ENCODE measurements at places on chromosomes 3 and 15.

DNA sequence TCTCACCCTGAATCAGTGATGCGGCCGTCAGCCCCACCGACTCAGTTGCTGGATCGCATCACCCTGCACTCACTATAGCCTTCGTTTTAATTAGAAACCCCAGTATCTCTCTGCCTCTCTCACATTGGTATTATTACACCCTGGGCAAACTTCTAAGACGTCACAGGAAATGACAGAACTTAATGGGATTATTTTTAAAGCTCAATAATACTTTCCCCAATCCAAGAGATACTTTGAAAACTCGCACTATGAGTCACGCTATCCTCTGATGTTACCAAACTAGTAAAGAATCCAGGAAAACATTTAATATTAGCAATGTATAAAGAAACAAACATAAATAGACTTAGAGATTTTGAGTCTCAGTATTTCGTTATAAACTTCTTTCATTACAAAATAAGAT lies 36.6 kb downstream of the RUBCN start:
- no peak for DNase-seq

- DNase-seq = no peak
Observed at GRCh38 chr3:68403741-68404140, 528.6 kb downstream of the TAFA4 start.

GRCh38 chr3:99484871-99485270 lies 153.5 kb upstream of the COL8A1 start:
- no peak for DNase-seq

DNA sequence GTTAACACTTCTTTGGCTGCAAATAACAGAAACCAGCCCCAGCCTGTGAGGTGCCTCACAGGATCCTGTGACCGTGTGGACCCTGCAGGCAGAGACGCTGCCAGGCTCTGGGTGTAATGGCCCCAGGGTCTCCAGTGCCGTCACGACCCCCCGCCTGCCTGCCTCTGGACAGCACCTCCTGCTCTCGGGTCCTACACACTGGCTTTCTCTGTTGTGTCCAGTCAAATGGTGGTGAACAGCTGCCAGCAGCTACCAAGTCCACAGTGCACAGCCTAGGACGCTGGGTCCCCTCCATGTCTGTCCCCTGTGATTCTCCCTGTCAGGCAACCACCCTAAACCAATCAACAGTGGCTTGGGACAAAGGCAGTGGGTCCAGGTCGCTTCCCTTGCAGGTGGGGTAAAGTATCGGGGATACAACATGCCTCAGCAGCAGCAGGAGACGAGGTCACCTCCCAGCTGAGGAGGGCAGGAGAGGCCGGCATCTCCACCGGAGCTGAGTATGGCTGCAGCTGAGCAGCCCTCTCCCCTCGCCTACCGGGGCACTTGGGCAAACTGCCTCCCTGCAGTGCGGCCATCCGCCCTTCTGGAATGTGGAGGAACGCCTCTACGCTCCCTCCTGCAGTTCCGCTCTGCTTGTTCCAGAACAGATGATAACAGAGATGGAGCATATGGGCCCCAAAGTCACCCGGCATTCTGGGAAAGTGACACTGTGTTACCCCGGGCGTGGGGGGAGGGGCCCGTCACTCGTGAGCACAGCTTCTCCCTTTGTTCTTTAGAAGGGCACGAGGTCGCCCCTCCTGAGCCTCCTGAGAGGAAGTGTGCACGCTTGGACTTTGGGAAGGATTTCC lies 21.1 kb upstream of the SKOR1 start:
- no peak for DNase-seq

GRCh38 chr3:163327086-163327485 lies 1751.2 kb downstream of the SI start:
- DNase-seq = no peak

DNA sequence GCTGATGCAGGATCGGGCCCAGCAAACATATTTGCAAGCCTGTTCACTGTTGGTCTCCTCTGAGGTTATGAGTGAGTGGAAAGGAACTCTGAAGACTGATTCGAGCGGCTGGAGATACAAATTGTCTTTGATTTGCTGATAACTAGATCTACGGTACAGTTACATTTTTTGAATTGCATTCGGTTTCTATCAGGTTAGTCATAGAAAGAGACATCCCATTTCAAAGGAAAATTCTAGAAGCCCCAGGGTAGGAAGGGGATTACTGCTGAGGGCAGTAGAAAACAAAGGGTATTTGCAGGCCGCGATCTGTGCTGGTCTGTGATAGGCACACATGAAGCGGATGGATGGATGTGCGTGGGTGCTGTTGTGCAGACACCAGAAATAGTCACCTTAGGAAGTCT lies 228.4 kb downstream of the ITPR1 start:
- DNase-seq = no peak

- DNase-seq = no peak
Observed at GRCh38 chr15:68425428-68426060, 6.4 kb downstream of the ITGA11 start.

GRCh38 chr3:3038201-3038991 lies 71.8 kb downstream of the IL5RA start:
- peak; percentile 9 for DNase-seq

DNA sequence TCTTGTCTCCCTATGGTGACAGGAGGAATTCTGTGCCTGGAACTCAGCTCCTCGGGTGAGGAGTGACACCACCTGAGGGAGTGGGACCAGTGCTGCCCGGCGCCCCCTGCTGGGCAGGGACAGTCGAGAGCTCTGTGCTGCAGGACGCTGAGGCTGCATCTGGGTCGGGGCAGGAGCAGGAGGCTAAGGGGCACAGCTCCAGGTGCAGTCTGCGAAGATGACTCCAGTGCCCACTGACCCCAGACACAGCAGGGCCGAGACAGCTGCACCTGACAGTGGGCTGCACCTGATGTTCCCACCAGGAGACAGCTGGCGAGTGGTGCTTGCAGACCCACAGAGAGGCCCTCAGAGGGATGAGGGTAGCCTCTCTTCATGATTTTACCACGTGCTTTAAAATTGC lies 152.9 kb downstream of the ATP10A start:
- peak; percentile 31 for DNase-seq

DNA sequence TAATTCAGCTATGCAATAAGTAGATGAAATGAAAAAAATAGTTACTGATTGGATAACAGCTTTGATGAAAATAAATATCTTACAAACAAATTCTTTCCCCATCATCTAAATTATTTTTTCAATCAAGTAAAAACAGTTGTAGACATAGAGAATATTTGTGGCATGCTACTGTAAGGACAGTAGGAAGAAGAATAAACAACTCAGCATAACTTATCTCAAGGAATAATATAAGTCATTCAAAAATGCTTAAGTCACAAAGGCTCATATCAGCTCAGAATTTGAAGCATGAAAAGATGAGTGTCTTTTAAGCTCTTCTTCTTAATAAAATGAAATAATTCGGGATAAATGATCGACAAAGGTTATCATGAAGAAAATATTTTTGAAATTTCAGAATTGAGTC lies 1029.0 kb downstream of the ROBO1 start:
- no peak for DNase-seq

- no peak for DNase-seq
Observed at GRCh38 chr3:194983620-194984019, 287.3 kb downstream of the XXYLT1 start.

- no peak for DNase-seq
Observed at GRCh38 chr15:78209646-78210348, 24.6 kb downstream of the ACSBG1 start.

- DNase-seq = no peak
Observed at GRCh38 chr15:45441686-45442085, 63.3 kb upstream of the GATM start.

DNA sequence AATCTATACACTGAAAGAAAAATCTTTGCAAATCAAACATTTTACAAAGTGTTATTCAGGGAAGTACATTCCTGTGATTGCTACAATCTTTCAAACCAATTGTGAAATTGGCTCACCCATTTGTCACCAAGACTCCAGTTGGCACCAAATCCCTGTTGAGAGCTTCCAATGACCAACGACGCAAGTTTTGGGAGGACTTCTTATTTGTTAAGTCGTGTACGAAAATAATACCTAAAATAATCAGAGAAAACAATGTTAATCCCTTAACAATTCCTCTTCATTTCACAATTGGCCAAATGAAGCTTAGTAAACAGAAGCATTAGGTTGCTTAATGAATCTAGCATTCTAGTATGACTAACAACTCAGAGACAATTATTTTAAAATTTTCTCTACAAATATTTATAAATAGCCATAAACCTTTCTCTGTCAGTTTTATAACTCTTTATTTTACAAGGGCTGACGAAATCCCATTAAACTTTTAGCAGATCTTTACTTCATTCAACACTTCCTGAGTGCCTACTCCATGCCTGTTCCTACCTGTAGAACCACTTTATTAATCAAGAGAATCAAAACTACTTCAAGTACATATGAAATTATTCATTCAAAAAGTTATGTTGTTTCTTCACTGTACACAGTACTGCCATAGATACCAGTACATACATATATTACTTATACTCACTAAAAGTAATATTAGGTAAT lies 24.0 kb upstream of the HGD start:
- no peak for DNase-seq

DNA sequence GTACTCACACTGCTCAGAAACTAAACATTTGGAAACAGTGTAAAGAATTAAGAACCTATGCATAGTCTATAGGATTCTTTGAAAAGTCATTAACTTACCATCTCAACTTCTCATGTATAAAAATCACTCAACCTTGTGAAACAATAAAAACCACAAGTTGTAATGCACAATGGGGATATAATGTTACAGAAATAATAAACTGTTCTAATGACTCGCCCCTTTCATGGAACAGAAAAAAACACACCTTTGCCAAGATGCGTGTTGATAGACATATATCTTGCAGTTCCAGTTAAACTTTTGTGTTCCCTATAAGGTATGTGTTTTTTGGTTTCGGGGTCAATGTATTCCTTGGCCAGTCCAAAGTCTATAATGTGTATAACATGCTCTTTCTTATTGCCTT lies 50.8 kb upstream of the PPIB start:
- no peak for DNase-seq

GRCh38 chr15:24718289-24719082 lies 42.9 kb downstream of the NPAP1 start:
- DNase-seq = no peak

GRCh38 chr3:96959901-96960641 lies 145.7 kb downstream of the EPHA6 start:
- no peak for DNase-seq

- no peak for DNase-seq
Observed at GRCh38 chr3:46102780-46103130, 75.5 kb upstream of the XCR1 start.

DNA sequence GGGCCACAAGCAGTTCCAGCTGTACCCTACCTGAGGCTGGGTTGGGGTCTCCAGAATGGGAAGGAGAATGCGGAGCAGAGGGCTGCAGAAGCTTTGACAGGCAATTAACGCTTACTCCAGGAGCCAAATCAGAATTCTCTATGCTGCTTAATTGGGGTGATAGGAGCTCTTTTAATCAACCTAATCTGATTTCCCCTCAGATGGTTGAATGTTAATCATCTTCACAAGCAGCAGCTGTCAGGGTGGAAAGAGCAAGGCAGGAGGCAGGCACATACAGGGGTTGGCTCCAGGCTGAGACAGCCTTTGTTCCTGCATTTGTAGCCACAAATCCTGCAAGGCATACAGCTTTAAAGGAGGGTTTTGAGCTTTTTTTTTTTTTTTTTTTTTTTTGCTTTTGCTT lies 2.6 kb downstream of the CILP start:
- no peak for DNase-seq

GRCh38 chr3:10563396-10563795 lies 58.0 kb upstream of the ATP2B2 start:
- DNase-seq = no peak

- no peak for DNase-seq
Observed at GRCh38 chr15:99090938-99091337, 13.9 kb upstream of the SYNM start.

DNA sequence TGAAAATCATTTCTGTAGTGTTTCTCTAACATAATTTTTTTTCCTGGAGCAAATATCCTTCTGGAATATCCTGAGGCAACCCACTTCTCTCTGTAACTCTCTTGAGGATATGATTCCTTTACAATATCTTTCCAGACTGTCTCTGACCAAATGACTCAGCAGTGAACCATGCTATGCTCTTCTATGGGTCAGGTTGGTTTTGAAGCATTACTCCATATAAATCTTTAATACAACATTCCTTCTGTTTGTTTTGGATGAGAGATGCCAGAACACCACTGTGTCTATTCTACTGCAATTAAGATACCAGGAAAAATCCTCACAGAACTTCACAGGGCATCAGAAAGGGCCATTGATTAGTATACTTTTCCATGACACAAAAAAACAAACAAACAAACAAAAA lies 626.4 kb upstream of the ZNF385D start:
- DNase-seq = no peak

GRCh38 chr3:82562896-82563295 lies 801.5 kb upstream of the GBE1 start:
- DNase-seq = no peak

- DNase-seq = no peak
Observed at GRCh38 chr15:77865701-77866100, 211.8 kb downstream of the TBC1D2B start.

DNA sequence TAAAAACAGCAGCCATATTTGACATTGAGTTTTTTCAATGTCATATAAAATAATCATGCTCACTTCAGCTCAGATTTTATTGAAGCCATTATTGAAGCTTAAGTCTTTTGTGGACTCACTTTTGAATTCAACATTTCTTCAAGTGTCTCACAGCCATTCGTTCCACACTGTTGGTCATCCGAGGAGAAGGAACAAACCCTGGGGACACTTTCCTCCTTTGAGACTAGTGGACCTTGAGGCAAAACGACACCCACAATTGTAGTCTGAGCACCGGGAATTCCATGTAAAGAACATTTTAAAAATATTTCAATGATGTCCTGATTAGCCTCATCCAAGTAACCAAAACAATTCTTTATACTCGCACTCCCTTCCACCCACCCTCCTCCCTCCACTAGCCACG lies 174.7 kb downstream of the CD47 start:
- no peak for DNase-seq

- DNase-seq = no peak
Observed at GRCh38 chr3:18761530-18761929, 336.4 kb upstream of the SATB1 start.

DNA sequence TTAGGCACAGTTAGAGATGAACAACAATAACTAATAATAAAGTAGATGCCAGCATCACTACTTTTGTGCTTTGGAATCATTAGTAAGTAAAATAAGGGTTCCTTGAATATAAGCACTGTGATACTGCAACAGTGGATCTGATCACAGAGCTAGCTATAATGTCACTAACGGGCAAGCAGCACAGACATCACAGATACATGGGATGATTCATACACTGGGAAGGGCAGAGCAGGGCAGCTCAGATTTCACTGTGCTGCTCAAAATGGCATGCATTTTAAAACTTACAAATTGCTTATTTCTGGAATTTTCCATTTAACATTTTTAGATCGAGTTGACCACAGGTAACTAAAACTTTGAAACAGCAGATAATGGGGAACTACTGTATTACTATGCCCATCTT lies 476.6 kb downstream of the FHIT start:
- DNase-seq = no peak

- DNase-seq = no peak
Observed at GRCh38 chr3:105580296-105580965, 213.7 kb downstream of the ALCAM start.

GRCh38 chr3:8523041-8523440 lies 21.4 kb downstream of the LMCD1 start:
- DNase-seq = no peak
